CD8-positive, alpha-beta T cell (primary cell): ENCODE measurements at places on chromosomes 6 and 20.

DNA sequence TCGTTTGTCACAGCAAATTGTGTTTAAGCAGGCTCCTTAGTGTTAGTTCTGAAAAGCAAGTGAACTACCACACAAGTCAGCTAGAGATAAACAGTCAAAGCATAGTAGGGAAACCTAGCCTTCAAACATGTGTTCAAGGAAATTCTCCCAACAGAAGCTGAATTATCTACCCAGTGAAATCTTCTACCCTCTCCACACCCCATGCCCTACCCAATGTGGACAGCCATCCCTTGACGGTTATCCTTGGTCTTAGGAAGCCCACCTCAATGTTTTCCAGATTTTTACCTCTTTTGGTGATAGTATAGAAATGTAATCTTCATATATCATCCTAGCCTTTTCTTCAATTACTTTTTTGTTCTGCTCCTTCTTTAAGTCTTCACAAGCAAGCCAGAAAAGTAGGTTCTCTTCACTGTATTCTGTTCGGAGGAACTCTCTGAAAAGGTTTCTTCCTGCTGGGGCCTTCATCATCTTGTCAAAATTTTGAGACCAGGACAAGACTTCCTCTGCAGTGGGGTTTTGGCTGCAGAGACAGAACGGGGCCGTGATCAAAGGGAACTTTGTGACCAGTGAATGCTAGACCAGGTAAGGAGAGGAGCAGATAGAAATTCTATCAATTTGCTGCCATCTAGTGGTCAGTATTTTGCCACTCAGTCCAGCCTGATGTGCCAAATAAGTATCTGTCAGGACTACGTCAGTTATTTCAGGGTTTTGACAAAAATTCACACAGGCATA lies 21.6 kb upstream of the MTRF1L start:
- peak; percentile 70 for DNase-seq

DNA sequence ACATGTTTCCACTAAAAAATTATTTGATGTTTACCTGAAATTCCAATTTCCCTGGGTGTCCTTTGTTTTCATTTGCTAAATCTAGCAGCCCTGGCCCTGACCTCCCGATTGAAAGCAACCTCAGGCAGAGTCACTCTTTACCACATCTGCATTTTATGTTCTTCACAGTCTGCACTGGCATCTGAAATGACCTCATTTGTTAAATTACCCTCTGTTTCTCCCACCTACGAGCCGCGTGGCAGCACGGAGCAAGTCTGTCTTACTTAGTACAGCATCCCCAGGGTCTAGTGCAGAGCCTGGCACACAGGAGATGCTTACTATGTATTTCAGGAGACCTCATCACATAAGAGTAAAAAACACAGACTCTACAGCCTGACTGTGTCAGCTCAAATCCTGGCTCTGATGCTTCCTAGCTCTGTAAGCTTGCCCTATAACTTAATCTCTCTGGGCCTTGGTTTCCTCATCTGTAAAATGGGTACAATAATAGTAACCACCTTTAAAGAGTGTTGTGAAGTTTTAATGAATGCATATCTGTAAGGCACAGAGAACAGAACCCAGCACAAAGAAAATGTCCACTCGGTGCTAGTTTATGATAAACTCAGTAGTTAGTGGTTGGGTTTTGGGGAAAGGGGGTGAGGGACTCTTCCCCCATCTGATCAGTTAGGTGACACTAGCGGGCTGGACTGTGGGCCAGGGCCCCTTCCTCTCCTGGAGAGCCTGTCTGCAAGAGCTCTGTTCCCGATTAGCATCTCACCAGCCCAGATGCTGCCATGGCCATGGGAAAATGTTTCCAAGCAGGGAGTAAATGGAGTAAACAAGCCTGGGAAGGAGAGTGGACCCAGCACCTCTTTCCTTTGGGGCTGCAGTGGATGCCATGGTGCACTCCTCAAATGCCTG lies 88.2 kb downstream of the PREX1 start:
- DNase-seq, result peak; percentile 64

DNA sequence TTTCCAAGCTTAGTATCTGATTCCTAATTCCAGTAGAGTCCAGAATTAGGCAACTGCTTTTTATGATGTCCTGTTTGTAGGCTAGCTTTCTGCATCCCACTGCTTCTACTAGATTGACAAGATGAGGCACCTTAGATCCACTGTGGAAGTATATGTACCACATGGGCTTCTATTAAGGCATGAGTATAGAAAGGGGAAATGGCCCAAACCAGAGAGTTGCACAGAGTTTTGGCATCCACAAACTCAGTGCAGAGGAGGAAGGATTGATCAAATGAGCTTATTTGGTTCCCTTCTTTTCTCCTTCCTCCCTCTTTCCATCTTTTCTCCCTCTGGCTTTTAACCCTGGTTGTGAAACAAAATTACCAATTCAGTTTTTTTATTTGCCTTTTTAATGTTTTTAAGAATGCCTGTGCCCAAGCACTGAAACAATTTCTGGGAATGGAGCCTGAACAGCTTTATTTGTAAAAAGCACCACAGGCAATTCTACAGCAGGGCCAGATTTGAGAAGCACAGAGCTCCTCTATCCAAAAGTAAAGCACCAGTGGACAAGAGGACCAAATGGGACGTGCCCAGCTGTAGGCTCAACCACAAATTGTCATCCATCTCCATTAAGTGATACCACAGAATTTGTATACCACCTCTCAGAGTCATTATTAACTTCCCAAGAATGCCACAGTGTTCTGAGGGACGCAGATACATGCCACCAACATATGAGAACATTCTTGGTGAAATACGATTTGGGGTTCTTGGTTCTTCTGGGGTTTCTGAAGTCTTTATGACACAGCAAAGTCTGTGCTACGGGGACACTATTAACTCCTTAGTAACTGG lies 969.1 kb downstream of the KIF16B start:
- DNase-seq, result no peak

DNA sequence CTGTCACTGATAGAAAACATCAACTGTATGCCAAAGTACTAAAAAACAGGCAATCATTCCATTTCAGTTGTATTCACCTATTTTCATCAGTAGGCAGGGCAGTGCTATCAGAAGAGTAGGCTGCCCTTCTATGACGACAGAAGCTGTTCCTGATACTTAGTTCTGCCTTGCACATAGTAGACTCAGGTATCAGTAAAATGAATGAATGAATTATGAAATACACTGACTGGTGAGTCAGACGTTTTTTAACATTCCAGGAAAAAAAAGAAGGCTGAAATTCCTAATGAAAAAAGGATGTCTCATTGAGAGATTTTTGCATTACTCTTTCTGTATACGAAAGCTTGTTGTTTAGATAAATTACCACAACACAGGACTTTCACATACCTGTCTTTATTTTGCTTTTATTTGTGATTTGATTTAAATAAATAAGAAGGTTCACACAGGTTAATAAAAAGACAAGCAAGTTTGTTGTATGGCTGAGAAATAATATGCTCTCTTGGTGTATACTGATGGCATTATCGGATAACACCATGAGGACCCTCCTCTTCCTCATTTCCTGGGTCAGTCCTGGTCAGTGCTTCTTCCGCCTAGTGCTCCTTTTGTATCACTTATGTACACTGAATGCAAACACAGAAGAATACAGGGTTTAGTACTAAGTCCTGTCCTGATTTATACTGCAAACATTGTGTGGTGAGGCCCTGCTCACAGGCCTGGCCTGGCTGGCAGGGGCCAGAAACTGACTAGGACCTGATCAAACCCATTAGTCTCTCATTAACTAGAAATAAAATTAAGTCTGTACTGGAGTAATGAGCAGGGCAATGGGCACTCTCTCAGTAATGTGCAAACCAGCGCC lies 39.4 kb upstream of the SPDEF start:
- no peak for DNase-seq

DNA sequence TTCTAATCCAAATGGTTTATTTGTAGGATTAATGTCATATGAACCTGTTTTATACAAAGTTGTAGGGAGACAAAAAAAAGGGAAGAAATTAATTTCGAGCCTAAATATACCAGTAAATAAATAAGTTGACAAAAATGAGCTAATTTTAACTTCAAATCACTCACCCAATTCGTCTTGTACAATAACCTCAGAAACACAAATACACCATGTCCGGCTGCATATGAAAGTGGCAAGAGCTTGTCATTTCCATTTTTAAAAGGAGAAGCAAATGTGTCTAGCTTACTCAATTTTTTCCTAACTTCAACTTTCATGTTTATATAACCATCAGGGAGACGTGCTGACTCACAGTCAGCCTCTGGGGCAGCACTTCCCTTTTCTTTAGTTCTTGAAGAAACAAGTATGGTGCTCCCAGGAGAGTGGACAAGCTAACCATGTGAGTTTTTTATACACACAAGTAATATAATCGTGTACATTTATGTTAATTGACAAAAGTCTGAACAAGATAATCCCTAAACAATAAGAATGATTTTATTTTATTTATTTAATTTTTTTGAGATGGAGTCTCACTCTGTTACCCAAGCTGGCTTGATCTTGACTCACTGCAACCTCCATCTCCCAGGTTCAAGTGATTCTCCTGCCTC lies 55.5 kb upstream of the SGK1 start:
- peak; percentile 35 for DNase-seq

DNA sequence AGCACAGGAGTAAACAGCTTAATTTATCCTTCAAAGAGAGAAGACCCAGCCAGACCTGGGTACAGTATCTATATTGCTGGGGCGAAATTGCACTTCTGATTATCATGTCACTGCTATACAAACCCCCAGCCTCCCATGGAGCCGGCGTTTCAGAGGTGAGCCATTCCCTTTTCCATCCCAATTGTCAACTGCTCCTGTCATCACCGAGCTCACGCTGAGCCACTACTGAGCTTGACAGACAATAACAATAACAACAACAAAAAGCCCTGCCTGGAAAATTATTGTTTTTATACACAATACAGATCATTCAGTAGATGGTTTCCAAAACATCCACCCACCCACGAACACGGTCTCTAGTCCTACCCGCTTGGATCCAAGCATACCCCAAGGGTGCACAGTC lies 129.0 kb upstream of the JARID2 start:
- DNase-seq, result no peak

GRCh38 chr6:156883497-156884252 lies 106.5 kb downstream of the ARID1B start:
- DNase-seq, result no peak

- DNase-seq, result no peak
Observed at GRCh38 chr6:150144294-150144868, 1.5 kb downstream of the PPP1R14C start.
